ENCODE measurements at places on chromosomes 7 and 10.

DNA sequence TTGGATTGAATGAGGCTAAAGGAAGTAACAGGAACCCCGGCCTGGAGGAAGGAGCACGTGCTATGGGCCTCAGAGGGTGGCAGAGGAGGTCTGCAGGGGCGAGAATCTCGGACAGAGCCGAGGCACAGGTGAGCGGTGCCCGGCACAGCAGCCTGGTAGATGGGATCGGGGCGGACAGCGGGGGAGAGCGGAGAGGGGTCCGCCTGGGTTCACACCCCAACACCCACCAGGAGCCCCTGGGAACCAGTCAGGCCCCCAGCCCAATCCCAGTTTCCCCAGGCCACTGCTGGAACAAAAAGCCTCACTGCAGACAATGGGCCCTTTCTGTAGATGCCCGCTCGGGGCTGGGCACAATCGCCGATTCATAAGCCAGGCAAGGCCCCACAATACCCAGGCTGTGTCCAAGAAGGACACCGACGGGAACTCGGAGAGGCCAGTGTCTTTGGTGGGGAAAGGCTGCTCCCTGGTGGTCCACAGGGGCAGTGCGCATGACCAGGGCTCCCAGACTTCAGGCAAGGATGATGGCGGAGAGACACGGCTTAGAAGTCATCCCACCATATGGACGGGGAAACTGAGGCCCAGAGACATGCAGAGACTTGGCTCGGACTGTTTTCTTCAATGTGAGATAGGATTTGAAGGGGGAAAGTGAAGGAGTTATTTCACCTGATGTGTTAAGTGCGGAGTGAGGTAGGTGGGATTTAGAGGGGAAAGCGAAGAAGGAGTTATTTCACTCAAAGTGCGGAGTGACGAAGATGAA is 106.9 kb upstream of the GPR26 start:
- DNase-seq, result peak; percentile 85

GRCh38 chr7:101468546-101469275 is 106.0 kb downstream of the COL26A1 start:
- no peak for DNase-seq

DNA sequence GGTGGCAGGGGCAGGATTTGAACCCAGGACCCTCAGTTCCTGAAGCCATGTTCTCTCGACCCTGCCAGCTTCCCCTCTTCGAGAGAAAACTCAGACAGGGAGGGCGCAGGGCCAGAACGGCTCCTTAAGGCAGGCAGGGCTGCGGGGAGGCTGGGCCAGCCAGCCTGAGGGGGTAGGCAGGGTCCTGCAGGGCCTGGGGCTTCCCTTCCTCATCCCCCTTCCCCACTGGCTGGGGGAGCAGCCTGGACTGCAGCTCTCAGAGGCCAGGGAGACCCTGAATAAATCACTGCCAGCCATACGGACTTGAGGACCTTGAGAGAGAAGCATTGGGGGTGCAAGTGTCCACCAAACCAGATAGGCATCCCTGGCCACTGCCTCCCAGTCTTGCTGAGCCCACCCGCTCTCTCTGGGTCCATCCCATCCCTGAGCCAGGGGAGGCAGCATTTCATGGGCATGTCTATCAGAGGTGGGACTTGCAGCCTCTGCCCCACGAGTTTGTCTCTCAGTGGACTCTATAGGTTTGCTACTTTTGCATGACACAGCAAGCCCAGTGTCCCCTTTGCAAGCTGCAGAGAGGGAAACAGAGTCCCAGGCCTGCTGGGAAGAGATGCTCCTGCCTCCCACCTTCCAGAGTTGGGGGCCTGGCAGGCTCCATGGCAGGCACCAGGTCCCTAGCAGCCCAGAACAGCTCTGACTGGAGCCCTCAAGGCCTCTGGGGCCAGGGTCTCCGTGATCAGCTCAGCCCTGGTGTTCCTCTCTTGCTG is 70.9 kb downstream of the MYL10 start:
- DNase-seq, result no peak

DNA sequence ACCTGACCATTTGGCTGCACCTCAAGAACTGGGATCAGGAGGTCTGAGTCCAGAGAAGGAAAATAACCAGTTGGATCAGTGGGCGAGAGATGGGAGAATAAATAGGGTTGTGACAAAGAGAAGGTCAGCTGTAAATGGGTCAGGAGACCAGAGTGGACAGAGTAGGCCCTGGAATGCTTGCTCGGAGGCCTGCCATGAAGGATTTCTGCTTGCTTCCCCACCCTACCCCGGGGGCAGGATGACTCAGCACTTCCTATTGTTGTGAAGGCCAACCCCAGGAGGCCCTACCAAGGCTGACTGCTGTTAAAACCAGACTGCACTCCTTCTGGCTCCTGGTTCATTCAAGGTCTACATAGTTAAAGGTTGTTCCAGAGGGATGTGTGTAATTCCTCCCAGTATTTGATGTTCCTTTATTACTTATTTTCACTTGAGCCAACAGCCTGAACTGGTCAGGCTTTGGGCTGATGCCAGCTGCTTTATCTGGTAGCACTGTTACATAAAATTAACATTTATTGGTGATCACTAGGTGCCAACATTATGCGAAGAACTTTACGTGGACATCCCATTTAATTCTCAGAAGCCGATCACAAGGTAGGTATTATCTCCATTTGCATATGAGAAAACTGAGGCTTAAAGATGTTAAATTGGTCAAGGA is 27.3 kb upstream of the IFRD1 start:
- DNase-seq, result peak; percentile 80

DNA sequence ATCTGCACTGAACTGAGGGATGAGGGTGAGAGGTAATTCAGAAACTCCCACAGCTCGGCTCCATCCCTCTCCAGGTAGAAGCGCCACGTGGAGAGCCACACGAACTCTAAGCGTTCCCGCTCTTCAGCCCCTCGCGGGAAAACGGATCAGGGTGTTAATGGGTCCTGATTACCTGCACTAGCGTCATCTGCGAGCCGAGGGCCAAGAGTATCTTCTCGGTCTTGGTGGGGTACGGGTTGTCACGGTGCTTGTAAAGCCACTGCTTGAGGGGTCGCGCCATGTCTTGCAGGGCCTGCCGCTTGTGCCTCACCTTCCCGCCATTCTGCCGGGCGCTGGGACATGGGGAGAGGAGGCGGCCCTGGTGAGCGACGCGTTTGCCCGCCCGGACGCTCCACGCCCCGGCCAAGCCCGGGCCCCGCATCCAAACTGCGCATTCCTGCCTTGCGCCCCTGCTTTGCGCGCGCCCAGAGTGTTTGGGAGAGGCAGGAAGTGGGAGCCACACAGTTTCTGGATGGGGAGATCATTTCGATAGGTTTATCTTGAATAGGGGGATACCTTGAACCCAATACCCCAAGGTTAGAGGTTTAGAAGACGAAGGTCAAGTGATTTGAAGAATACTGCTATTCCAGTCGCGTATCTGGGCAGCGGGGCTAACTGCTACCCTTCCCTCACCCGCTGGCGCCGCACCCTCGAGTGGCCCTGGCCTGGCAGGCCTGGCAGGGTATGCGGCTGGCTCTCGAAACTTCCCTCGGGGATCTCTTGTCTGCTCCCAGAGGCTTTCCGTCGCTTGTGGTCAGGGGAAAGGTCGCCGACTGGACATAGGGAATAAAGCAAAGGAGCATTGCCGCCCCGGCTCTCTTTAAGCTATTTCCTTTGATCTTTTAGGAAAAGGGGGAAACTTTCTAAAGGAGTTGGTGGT is 4.2 kb downstream of the MKX start:
- peak; percentile 55 for DNase-seq

DNA sequence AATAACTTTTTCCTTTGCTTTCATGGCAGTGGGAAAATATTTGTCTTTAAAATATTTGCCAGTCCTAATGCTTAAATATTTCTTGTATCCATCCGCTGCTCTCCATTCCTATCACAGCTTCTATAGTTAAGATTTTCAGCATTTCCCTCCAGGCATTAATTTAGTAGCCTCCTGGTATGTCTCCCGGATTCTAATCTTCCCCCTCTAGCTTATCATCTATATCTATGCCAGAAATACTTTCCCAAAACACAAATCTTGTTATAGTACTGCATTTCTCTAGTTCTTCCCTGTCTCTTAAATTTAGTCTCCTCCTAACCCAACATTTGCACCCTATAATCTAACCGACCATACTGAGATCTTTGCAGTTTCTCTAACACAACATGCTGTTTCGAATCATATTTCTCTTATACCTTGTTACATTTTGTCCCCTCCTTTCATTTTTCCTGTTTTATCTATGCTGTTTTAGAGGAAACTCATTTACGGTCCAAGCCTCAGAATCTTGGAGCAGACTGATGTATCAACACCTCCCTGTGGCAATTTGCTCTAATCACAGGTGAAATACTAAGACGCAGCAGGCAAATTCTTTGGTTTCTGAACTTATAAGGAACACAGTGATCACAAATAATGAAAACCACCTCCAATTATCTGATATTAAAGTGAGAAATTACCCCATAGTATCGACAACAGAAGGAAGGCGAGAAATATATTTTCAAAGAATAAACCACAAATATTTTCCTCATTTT is 10.3 kb downstream of the CNTNAP2 start:
- DNase-seq, result no peak

DNA sequence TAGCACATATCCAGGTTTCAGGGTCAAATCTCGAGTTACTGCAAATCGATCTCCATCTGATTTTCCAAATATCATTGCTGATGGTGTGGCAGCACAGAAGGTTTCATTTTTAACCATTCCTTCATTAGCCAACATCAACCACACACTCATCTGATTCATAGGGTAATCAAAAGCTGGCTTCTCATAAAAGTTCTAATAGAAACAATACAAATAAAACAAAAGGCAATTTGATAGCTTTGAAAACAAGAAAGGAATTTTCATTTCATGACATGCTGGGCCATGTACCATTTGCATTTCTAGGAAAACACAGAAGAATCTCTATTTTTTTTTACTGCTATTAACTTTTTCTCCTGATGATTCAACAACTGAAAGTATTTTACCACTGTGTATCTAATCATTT is 147.7 kb upstream of the SLC26A5 start:
- no peak for DNase-seq
